Naive B cell (primary cell): ENCODE measurements at places on chromosomes 6 and 20.

DNA sequence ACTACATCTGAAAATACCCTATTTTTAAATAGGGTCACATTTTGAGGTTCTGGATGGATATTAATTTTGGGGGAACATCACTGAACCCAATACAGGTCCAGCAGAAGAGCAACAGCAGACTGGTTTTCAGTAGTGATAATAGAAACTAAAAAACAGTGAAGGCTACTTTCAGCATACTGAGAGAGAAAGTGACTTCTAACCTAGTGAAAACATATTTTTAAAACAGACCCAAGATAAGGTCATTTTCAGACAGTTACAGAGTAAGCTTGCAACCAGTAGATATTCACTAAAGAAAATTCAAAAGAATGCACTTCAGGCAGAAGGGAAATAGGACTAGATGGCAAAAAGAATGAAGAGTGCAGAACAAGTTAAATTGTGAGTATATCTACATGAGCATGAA lies 42.0 kb upstream of the TMEM244 start:
- H3K36me3 ChIP-seq, result no peaks in the 10 kb centered on the region
- H3K4me1 ChIP-seq, result no peaks in the 10 kb centered on the region
- H3K27ac ChIP-seq, result no peak overlapping the region
- H3K27me3 ChIP-seq, result no peaks in the 10 kb centered on the region
- DNase-seq, result no peak
- H3K4me3 ChIP-seq, result no peak overlapping the region

DNA sequence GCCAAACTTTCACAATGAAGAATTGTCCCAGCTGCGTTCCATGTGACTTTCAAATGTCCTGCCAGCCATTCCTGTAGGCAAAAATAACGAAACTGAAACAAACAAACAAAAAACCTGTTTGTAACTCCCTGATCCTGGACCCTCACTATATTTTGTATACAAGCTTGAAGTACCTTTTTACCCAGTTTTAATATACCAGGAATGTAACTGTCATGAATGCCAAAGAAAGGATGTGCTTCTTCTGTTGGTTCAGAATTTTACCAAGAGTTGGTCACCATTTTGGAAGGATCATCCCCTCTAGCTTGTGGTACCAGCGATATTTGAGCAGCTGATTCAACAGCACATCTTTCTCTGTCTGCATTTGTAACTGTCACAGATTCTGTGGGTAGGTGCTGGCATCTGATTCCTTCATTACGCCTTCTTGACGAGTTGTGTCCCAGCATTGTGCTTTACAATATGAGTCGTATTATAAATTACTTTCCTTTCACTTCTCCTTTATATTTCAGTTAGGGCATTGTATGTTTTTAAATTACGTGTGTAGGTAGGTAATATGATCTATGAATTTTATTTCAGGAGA lies 93.9 kb downstream of the DLGAP4 start:
- no peak for DNase-seq
- no peaks in the 10 kb centered on the region for H3K4me1 ChIP-seq
- H3K4me3 ChIP-seq, result no peak overlapping the region
- H3K27me3 ChIP-seq, result peaks cover 19% of the 10 kb centered on the region
- peaks cover 7% of the 10 kb centered on the region for H3K36me3 ChIP-seq
- H3K27ac ChIP-seq, result no peak overlapping the region

- H3K36me3 ChIP-seq, result peaks cover 11% of the 10 kb centered on the region
- peaks cover 4% of the 10 kb centered on the region for H3K4me1 ChIP-seq
- H3K27ac ChIP-seq, result no peak overlapping the region
- no peak overlapping the region for H3K4me3 ChIP-seq
- H3K27me3 ChIP-seq, result peaks cover 17% of the 10 kb centered on the region
Observed at GRCh38 chr6:150535151-150535804, 64.4 kb upstream of the PLEKHG1 start.

GRCh38 chr20:13694420-13695150 lies 55.9 kb upstream of the TASP1 start:
- no peaks in the 10 kb centered on the region for H3K4me1 ChIP-seq
- H3K36me3 ChIP-seq, result no peaks in the 10 kb centered on the region
- H3K27me3 ChIP-seq, result peaks cover 15% of the 10 kb centered on the region

DNA sequence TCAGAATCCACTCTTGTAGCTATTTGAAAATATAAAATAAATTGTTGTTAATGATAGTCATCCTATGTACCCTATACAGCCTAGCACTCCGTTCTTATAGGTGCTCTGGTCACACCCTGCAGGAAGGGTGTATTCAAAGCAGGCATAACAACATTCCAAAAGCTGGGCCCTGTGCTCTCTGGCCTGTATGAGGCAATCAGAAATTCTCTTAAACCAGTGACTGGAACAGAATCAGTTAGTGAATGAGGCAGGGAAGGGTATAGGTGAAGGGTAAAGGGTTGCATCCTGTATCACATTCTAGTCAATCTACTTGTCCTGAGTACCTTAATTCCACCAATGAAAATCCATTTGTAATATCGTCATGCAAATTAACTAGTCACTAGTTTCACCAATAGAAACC lies 154.5 kb upstream of the ZNF217 start:
- H3K4me3 ChIP-seq, result no peak overlapping the region
- no peaks in the 10 kb centered on the region for H3K36me3 ChIP-seq
- H3K27me3 ChIP-seq, result no peaks in the 10 kb centered on the region
- no peak overlapping the region for H3K27ac ChIP-seq
- H3K4me1 ChIP-seq, result peaks cover 31% of the 10 kb centered on the region

- peaks cover 4% of the 10 kb centered on the region for H3K36me3 ChIP-seq
- peaks cover 3% of the 10 kb centered on the region for H3K4me1 ChIP-seq
- no peaks in the 10 kb centered on the region for H3K27me3 ChIP-seq
- no peak overlapping the region for H3K4me3 ChIP-seq
Observed at GRCh38 chr6:132330759-132331158, 70.5 kb downstream of the MOXD1 start.

GRCh38 chr6:115064680-115065079 lies 721.9 kb upstream of the HS3ST5 start:
- no peak overlapping the region for H3K4me3 ChIP-seq
- H3K36me3 ChIP-seq, result no peaks in the 10 kb centered on the region
- DNase-seq, result no peak
- no peaks in the 10 kb centered on the region for H3K4me1 ChIP-seq
- H3K27me3 ChIP-seq, result no peaks in the 10 kb centered on the region

DNA sequence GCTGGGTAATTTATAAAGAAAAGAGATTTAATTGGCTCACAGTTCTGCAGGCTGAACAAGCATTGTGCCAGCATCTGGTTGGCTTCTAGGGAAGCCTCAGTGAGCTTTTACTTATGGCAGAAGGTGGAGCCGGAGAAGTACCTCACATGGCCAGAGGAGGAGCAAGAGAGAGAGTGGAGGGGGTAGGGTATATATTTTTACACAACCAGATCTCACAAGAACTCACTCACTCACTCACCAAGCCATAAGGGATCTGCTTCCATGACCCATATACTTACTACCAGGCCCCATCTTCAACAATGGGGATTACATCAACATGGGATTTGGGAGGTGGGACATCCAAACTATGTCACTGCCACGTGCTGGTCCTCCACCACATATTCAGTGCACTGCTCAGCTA lies 152.6 kb upstream of the PRND start:
- H3K27me3 ChIP-seq, result peaks cover 44% of the 10 kb centered on the region
- DNase-seq, result no peak
- no peak overlapping the region for H3K4me3 ChIP-seq
- H3K27ac ChIP-seq, result no peak overlapping the region

GRCh38 chr20:38121741-38122140 lies 43.3 kb downstream of the TGM2 start:
- no peaks in the 10 kb centered on the region for H3K27me3 ChIP-seq
- no peak overlapping the region for H3K4me3 ChIP-seq
- no peak overlapping the region for H3K27ac ChIP-seq
- no peak for DNase-seq
- no peaks in the 10 kb centered on the region for H3K36me3 ChIP-seq

- H3K27ac ChIP-seq, result peak overlapping the region; percentile 93
- no peaks in the 10 kb centered on the region for H3K27me3 ChIP-seq
- no peaks in the 10 kb centered on the region for H3K36me3 ChIP-seq
- peaks cover 86% of the 10 kb centered on the region for H3K4me1 ChIP-seq
Observed at GRCh38 chr6:41700463-41701347, 34.7 kb downstream of the TFEB start.

DNA sequence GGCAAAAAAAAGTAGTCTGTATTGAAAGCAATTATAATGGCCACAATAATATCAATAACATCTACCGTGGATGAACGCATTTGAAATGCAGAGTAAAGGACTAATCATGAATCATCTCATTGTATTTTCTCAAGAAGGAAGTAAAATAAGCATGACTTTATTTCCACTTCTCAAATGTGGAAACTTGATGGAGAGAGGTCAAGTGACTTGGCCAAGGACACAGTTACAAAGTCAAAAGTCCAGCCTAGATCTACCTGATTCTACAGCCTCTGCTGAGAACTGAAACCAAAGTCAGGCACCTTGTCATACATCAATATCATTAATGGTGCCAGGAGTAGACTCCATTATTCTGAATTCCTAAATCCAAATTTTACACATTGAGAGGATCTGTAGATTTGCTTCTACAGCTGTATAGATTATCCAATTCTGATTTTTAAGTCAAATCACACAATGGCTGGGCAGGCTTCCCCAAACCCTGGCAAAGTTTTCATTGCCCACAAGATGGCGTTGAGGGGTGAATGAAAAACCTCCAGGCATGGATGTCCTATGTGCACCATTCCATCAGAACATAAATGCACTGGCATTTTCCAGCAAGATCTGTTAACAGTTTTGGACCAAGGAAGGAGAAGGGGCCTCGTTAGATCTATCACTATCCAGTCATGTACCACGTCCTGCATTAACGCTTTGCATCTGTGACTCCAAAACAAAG lies 423.1 kb downstream of the MAFB start:
- DNase-seq, result no peak
- H3K4me1 ChIP-seq, result no peaks in the 10 kb centered on the region
- H3K27ac ChIP-seq, result no peak overlapping the region
- H3K27me3 ChIP-seq, result peaks cover 10% of the 10 kb centered on the region

DNA sequence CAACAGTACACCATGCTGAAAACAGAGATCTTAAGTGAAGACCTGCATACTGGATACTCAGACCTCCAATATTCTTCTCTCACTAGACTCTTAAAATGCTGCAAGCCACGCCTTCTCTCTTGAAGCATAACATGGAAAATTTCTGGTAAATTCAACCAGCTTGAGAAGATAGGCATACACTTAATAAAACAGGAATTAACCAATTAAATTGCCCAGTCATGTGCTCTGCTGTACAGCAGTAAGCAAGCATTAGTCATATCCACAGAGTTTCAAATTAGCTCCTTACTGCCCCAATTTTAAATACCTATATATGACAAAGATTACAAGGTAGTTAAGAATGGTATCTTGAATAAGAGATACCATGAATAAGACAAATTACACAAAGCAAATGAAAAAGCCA lies 53.8 kb downstream of the C6orf58 start:
- H3K4me3 ChIP-seq, result no peak overlapping the region
- DNase-seq, result no peak
- H3K36me3 ChIP-seq, result no peaks in the 10 kb centered on the region
- H3K27me3 ChIP-seq, result peaks cover 11% of the 10 kb centered on the region
- H3K27ac ChIP-seq, result no peak overlapping the region

GRCh38 chr6:108966855-108967755 lies 118.9 kb downstream of the ARMC2 start:
- no peak overlapping the region for H3K4me3 ChIP-seq
- H3K27me3 ChIP-seq, result no peaks in the 10 kb centered on the region
- peak overlapping the region; percentile 14 for H3K27ac ChIP-seq
- DNase-seq, result no peak
- no peaks in the 10 kb centered on the region for H3K36me3 ChIP-seq
- H3K4me1 ChIP-seq, result peaks cover 5% of the 10 kb centered on the region

DNA sequence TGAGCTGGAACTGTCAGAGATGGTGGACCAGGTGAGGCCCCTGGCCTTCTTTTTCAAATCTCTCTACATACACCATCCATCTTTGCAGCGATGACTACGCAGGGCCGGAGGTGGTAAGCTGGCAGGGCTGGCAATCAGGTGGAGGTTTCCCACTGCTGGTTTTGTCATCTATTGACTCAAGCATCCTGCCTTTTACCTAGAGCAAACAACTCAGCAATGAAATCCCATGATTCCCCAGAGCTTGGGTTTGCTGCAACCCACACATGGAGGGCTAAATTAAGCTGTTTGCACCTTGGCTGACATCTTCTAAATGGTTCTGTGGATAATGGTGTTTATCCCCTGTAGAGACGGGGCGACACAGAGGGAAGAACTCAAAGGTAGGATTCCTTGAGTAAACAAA lies 170.2 kb downstream of the SCP2D1 start:
- H3K27me3 ChIP-seq, result peaks cover 13% of the 10 kb centered on the region
- no peaks in the 10 kb centered on the region for H3K36me3 ChIP-seq
- no peak overlapping the region for H3K4me3 ChIP-seq
- H3K27ac ChIP-seq, result no peak overlapping the region
- no peaks in the 10 kb centered on the region for H3K4me1 ChIP-seq

- no peaks in the 10 kb centered on the region for H3K36me3 ChIP-seq
- H3K27ac ChIP-seq, result peak within 1 kb of the TSS; percentile 100
- peak within 1 kb of the TSS; percentile 95 for H3K4me3 ChIP-seq
- peaks cover 4% of the 10 kb centered on the region for H3K27me3 ChIP-seq
- DNase-seq, result peak; percentile 98
Observed at GRCh38 chr20:35615667-35616464, at the start of gene SPAG4. Gene SPAG4, plus strand, starts transcription at chr20:35615829. Its CDS starts 175 bp downstream, at chr20:35616004.

GRCh38 chr6:131795366-131795765 lies 12.5 kb upstream of the ENPP1 start:
- H3K27me3 ChIP-seq, result peaks cover 8% of the 10 kb centered on the region
- H3K27ac ChIP-seq, result no peak overlapping the region
- no peak overlapping the region for H3K4me3 ChIP-seq
- H3K36me3 ChIP-seq, result no peaks in the 10 kb centered on the region
- no peak for DNase-seq

DNA sequence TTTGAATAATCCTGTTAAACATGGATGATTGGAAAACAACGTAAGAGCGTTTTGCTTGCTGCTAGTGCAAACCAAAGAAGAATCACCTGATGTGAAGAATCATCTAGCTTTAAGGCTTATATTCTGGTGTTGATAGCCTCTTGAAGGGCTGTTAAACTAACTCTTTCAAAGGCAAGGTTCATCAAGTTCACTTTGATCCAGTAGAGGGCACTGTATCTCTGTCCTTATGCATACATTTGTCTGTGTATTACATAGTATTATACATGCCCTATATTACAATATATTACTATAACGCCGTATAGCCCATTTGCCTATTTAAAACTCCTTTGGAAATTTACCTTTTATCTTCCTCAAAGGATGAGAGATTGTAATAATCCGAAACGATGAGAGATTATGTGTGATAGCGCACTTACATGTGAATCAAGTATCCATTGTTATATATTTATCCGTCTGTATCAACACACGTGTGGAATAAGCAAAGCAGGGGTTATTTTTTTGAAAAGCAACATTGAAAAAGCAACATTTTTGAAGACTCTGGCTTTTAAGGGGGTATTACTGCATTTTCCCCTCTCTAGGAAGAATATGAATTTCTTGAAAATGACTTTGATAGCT lies 50.8 kb upstream of the NRN1 start:
- peaks cover 7% of the 10 kb centered on the region for H3K36me3 ChIP-seq
- no peak overlapping the region for H3K4me3 ChIP-seq
- H3K27ac ChIP-seq, result no peak overlapping the region
- H3K4me1 ChIP-seq, result no peaks in the 10 kb centered on the region

GRCh38 chr6:26295691-26296555 lies 69.1 kb upstream of the BTN3A2 start:
- H3K27me3 ChIP-seq, result no peaks in the 10 kb centered on the region
- H3K4me1 ChIP-seq, result peaks cover 4% of the 10 kb centered on the region
- no peak overlapping the region for H3K27ac ChIP-seq
- no peak overlapping the region for H3K4me3 ChIP-seq
- DNase-seq, result no peak
